ENCODE measurements at places on chromosomes 16 and 17. TPM values are rescaled to one million over a fixed set of nuclear protein-coding genes. Genes with fewer than 3 reads are reported as not detected.

- no peak for DNase-seq
Observed at GRCh38 chr16:24983561-24983960, 31.6 kb downstream of the ARHGAP17 start.

ASPSCR1 gene
- polyA plus RNA-seq = 28.6 TPM

DNA sequence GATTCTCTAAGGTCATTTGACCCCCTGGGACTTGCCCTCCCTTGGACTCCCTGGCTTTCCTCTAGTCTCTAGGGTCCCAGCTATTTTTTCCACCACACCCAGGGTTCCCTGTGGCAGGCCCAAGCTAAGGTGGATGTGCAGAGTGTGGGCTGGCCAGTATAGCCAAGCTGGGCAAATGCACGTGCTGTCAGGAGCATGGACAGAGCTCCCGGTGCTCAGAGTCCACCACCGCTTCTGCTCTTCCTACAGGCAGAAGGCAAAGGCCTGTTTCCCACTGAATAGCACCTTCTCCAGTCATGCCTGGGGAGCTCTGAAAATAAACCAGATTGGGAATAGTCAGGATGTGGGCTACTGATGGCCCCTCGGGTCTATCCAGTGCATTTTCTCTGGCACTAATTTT is 53.3 kb downstream of the GNAO1 start:
- no peak for DNase-seq

HEATR9 gene
- not detected for polyA plus RNA-seq

- no peak for DNase-seq
Observed at GRCh38 chr16:66926961-66927436, 1.7 kb upstream of the RRAD start.

SECTM1 gene
- 19.2 TPM for polyA plus RNA-seq

CCL3 gene
- polyA plus RNA-seq = 2.6 TPM

DNA sequence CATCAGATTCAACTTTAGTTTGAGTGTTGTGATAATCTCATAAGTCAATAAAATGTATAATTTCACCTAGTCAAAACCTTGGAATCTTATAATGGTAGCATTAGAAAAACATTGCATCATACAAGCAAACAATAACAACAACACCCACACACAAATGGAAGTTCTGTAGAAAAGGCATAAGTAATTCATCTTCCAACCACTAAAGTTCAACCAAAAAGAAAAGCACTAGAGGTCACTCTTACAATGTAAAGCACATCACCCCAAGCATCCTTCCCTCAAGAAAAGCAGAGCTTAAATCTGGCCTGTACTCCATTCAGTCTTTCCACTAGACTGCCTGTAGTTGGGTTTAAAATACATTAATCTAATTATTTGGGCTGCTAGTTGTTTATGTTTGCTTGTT is 1.8 kb downstream of the CNTNAP4 start:
- no peak for DNase-seq

DNA sequence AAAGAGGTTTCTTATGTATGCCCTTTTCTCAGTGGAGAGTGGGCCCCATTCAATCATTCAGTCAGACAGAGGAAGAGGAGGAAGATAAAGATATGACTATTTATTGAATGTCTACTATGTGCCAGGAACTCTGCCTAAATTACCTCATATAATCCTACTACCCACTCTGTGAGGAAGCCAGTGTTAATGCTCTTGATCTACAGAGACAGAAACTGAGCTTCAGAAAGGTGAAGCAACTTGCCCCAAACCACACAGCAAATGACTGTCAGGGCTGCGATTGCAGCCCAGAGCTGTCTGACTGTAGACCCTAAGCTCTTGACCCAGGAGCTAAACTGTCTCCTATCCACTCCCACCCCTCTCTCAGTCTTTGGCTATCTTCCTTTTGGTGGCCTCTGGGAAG is 8.4 kb downstream of the SRCIN1 start:
- DNase-seq = no peak

DNA sequence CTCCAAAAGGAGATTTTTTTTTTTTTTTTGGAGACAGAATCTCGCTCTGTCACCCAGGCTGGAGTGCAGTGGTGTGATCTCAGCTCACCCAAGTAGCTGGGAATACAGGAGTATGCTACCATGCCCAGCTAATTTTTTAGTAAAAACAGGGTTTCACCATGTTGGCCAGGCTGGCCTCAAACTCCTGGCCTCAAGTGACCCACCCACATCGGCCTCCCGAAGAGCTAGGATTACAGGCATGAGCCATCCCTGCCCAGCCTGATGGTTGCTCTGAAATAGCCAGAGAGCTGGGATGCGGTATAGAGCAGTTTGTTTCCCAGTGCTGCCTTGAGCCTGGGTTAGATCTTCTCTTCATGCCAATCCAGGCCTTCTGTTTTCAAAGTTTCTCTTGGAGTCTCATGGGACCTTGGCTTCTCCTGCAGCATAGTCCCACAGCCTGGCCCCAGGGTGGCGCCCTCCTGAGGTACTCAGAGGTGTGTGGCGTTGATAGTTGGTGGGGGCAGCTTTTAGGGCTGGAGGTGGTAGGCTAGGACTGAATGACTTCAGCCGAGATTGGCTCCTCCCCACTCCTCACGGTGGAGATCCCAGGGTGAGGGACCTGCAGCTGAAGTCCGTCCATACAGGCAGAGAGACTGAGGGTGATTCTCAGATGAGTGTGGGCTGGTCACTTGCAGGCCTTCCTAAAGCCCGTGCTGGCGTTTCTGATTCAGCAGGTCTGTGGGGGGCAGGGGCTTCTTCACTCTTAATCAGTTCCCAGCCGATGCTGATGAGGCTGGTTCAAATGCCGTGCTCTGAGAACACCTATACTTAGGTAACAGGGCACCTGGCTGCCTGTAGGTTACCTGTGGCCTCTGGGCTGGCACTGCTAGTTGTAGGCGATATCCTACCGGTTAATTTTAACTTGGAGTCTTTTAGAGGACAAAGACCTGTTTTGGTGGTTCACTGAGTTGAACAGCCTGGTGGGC is 52.0 kb downstream of the TNFRSF13B start:
- DNase-seq = no peak

SLC7A6 gene
- 14.0 TPM for polyA plus RNA-seq

- no peak for DNase-seq
Observed at GRCh38 chr17:40209404-40210093, 9.6 kb upstream of the WIPF2 start.

SCIMP gene
- 3.3 TPM for polyA plus RNA-seq

CNGB1 gene
- polyA plus RNA-seq = not detected

DNA sequence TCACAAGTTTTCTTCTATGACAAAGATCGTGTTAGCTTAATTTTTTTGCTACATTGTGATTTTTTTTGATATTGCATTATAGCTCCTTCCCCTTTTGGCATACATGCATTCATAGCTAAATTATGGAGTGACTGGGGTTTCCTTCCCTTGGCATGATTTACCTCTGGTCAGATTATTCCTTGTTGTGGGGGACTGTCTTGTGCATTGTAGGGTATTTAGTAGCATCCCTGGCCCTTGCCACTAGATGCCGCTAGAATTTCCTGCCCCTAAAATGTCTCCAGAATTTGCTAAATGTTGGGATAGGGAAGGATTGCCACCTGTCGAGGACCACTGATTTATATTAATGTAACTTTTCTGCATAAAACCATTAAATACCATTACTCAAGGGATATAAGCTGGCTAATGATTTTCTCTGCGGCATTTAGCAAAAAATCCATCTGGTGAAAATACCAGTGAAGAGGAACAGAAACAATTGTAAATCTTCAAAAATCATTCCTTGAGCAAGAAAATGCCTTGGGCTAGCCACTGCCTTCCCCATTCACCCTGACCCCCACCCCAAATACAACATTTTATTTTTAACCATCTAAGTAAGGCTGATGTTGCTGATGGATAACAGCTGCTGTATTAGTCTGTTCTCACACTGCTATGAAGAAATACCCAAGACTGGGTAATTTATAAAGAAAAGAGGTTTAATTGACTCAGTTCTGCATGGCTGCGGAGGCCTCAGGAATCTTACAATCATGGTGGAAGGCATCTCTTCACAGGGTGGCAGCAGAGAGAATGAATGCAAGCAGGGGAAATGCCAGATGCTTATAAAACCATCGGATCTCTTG is 195.2 kb downstream of the MAP2K6 start:
- no peak for DNase-seq

Measured in urinary bladder (tissue), 4 donors.